ENCODE measurements at places on chromosomes 3 and 15.

DNA sequence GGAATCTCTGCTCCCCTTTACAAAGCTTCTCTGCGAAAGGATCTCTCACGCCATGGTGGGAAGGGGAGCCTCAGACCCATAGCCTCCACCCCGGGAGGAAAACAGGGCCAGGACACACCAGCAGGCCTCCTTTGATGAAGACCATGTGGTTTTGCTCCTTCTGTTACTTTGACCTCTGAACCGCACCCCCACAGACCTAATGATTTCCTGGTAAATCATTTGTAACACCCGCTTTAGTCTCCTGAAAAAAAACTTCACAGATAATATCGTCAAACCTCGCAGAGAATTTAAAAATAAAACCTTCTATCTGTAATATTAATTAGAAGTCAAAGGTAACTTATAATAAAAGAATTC lies 18.3 kb downstream of the CPN2 start:
- DNase-seq: no peak

- DNase-seq: no peak
Observed at GRCh38 chr3:136772709-136773108, 20.5 kb upstream of the STAG1 start.

- no peak for DNase-seq
Observed at GRCh38 chr15:50071551-50072258, 47.3 kb downstream of the ATP8B4 start.

- no peak for DNase-seq
Observed at GRCh38 chr3:40179016-40179415, 130.5 kb upstream of the EIF1B start.

GRCh38 chr15:43751885-43752284 lies 5.6 kb downstream of the PDIA3 start:
- DNase-seq: no peak

DNA sequence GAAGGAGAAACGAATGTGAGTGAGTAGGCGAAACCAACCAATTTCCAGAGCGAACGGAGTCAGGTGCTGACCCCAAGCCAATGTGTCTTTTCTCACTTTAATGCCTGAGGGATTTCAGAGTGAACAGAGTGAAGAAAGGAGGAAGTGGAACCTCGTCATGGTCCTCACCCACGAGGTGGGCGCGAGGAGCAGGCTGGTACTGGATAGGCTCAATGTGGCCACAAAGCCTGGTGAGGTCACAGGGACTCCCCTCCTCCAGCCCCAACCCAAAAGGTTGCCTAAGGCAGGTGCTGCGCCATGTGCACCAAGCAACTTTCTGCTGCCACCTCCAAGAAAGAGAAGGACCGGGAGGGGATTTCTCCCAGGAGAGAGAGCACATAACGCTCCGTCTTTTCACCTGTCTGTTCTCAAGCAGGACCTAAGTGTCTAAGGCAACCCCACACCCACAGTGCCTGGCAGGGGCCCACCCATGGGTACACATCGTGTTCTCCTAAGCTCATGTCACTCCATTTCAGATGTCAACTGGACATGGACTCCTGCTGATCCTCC lies 3.8 kb downstream of the NRROS start:
- peak; percentile 12 for DNase-seq

GRCh38 chr3:175748087-175748730 lies 889.1 kb downstream of the NAALADL2 start:
- no peak for DNase-seq

Data from effector memory CD4-positive, alpha-beta T cell (primary cell).